Substantia nigra (tissue), 51 donors: ENCODE measurements at places on chromosomes 1 and 21.

DNA sequence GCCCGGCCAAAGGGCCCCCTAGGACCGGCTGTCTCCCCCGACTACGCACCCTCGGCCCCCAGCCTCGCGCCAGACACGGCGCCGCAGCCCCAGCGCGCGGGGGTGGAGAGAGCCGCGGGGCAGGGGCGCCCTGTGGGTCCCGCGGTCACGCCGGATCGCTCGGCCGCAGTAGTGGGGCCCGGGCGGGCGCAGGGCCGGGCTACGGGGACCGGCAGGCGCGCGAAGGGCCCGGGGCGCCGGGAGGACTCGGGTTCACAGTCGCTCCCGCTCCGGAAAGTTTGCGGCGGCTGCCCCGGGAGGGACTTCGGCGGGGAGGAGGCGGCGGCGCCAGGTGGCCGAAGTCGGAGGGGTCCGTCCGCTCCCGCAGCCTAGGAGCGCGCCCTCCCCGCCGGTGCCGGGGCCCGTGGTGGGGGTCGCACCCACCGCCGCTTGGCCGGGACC is 7.1 kb upstream of the ZNF669 start:
- no peak for DNase-seq

GRCh38 chr1:9822897-9823692 is 670 bp downstream of the CLSTN1 start:
- no peak for DNase-seq

DNA sequence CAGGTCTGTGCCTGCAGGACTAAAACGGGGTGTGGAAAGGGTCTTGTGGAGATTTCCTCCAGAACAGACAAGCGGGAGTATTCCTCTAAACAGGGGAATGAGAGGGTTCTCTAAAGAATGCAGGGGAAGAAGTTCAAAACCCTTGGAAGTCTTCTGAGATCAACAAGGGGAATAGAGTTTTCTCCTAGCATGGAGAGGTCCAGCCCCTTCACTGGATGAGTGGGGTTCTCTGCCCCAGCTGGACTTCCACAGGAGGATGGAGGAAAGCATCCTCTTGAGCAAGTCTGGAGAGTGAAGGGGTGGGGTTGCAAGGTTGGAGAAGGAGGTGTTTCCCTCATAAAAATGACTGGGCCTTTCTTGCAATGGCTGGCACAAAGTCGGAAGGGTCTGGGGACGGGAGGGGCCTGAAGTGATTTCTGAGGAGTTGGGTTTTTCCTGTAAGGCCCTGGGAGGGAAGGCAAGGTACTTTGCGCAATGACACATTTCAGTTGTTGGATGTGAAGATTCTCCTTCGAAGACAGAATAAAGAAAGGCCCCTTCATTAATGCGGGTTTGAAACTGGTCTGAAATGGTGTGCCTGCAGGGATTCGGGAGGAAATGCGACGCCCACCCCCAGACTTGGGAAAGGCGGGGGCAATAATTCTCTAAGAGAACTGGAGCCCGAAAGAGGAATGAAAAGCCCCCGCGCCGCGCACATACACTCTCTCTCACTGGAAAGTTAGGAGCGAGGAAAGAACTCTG is 884 bp downstream of the SPATA6 start:
- DNase-seq = no peak

- DNase-seq = no peak
Measured at GRCh38 chr1:114435088-114435715, 75.8 kb downstream of the TRIM33 start.

DNA sequence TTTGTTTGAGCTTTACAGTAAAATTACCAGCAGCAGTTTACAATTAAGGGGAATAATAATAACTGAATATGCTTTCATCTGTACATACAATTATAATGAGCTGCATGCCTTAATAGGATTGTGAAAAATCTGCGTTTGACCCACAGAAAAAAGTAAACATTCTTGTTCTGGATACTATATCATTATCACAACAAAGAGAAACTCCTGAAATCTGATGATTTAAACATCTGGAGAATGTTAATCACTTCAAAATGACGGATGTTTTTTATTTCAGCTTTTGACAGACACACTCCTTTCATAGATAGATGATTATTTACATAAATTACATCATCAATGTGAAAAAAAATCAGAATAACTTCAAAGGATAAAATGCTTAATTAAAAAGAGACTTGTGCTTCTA is 58.5 kb downstream of the TYW3 start:
- no peak for DNase-seq

DNA sequence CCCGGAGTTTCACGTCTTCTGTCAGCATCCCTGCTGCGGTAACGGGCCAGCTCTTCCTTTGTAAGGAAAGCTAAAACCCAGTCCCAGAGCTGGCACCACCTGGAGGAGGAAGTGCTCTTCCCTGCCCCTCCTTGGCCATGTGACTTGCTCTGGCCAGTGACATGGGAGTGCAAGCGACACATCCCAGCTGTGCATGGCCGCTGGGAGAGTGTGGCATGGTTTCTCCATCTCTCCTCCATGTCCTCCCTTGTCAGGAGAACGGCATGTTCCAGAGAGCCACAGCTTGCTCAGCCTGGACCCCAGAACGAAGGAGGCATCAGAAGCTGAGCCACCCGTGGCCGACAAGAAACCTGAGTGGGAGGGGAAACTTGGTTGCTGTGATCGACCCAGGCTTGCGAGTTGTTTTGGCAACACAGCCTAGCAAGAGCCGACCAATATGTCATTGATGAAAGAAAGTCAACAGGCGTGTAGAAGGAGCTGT is 2.7 kb upstream of the PRXL2B start:
- no peak for DNase-seq

DNA sequence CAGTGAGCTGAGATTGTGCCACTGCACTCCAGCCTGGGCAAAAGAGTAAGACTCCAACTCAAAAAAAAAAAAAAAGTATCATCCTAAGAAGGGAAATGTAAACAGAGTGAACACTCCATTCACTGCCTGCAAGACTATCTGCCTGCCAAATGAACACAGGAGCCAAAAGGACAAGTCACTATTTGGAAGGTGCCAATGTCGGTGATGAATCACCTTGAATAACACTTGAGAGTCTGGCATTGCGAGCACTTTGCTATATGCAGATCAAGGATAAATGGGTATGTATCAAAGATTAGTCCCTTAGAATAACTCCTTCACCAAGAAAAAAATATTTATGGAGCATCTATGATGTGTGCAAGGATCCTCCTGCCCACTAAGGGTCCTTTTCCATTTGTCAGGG is 6.6 kb downstream of the UBR4 start:
- DNase-seq = no peak

- no peak for DNase-seq
Measured at GRCh38 chr1:29453502-29454240, 217.3 kb downstream of the PTPRU start.

DNA sequence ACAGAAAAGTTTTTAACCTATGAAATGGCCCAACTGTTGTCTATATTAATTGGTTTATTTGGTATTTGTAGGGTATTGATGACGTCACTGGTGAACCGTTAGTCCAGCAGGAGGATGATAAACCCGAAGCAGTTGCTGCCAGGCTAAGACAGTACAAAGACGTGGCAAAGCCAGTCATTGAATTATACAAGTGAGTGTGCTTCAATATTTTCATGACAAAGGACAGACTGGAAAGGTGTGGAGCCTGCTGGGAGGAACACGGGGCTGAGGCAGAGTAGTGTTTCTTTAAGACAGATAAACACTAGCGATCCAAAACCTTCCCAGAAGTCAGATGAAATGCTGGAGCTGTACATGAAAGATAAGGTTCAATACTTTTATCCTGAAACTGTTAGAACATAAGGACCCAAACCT is 76.7 kb downstream of the AK4 start:
- DNase-seq = no peak

- no peak for DNase-seq
Measured at GRCh38 chr1:6652986-6653385, 28.3 kb downstream of the THAP3 start.

- DNase-seq = no peak
Measured at GRCh38 chr1:20597650-20598049, 8.8 kb downstream of the CDA start.

DNA sequence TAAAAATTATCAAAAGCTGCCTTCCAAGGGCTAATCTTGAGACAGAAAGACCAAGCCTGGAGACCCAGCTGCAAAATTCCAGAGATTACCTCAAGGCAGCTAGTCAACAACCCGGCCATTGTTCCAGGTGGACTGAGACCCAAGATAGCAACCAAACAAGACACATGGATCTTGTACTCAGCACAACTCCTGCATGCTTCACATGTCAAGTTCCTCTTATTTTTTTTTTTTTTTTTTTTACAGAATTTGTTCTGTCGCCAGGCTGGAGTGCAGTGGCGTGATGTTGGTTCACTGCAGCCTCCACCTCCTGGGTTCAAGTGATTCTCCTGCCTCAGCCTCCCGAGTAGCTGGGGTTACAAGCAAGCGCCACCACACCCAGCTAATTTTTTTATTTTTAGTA is 40.1 kb downstream of the CD2 start:
- no peak for DNase-seq

DNA sequence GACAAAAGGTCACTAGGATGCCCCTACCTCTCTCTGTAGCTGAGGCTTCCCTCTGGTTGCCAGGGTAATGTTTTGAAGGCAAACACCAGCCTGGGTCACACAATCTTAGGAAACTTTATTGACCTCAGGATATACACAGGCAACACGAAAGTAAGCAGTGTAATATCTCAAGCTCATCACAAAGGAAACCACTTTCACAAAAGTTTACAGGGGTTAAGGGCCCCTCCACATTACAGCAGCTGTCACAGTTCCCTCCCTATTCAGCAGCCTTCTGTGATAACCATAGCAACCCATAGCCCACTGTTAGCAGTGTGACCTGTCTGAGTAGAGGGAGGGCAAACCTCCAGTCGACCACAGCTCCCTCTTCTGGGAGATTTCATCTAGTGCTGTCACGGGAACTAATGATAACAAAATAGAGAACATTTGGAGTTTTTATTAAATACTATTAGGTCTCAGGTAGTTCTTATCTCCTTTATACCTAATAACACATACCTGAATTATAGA is 149.8 kb downstream of the PTPRC start:
- DNase-seq = no peak

DNA sequence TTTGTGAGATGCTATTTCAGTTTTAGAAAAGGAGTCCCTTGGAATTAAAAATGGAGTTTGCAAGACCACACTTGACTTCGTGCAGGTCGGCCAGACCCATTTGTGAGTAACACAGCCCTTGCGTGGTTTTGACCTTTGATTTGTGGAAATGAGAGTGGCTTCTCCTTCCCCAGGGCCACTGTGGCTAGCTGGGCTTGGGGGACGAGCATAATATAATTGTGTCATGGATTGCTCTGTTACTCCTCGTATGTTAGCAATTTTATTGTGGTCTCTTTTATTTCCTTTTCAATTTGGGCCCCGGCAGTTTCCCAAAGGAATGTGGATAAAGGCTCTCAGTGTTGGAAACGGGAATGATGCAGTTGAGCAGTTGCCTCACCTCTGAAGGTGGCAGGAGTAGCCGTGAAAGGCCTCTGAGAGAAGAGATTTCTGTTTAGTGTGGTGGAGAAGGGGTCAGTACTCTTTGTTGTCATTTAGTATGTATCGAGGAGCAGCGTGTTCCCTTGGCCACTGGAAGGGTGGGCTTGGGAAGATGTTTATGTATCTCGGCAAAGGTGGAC is 194.6 kb downstream of the PBX1 start:
- DNase-seq = no peak

- no peak for DNase-seq
Measured at GRCh38 chr21:29125191-29125590, 5.3 kb upstream of the MAP3K7CL start.

- no peak for DNase-seq
Measured at GRCh38 chr1:160359559-160360226, 7.2 kb upstream of the NHLH1 start.

GRCh38 chr1:93605026-93605568 is 76.5 kb downstream of the BCAR3 start:
- DNase-seq = no peak

DNA sequence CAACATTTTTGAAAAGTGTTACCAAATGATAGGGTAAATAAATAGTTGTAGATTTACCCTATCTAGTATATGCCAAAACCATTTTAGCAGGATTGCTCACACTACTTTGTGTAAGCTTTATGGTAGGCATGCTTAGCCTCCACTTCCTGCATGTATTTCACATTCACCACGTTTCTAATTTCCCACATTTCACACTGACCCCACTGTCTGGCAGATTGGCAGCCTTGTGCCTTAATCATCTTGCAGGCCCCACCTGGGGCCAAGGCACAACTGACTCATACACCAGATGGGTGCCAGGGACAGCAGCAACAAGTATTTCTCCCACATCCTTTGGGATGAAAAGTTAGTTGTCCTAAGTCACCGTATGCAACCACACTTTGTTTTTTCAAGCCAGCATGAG is 21.2 kb upstream of the CENPF start:
- DNase-seq = no peak

GRCh38 chr1:234662148-234662547 is 52.2 kb upstream of the IRF2BP2 start:
- DNase-seq = no peak

GRCh38 chr1:236535662-236536161 is 11.9 kb downstream of the LGALS8 start:
- DNase-seq = no peak

DNA sequence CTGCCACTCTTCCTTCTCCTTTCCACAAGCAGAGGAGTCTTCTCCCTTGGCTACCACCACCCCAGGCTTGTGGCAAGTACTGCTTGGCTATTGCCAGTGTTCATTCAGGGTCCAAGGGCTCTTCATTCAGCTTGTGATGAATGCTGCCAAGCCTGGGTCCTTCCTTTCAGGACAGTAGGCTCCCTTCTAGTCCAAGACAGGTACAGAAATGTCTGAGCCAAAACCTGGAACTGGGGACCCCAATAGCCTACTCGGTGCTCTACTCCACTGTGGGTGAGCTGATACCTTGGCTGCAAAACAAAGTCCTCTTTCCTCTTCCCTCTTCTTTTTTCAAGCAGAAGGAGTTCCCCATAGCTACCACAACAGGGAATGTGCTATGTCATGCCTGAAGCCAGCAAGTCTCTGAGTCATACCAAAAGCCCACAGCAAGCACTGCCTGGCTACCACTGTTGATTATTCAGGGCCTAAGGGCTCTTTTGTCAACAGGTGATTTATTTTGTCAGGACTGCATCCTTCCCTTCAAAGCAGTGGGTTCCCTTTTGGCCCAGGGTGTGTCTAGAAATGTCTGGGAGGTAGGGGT is 268.9 kb downstream of the HHAT start:
- no peak for DNase-seq

- DNase-seq = no peak
Measured at GRCh38 chr1:56404066-56404465, 175.3 kb downstream of the PLPP3 start.

DNA sequence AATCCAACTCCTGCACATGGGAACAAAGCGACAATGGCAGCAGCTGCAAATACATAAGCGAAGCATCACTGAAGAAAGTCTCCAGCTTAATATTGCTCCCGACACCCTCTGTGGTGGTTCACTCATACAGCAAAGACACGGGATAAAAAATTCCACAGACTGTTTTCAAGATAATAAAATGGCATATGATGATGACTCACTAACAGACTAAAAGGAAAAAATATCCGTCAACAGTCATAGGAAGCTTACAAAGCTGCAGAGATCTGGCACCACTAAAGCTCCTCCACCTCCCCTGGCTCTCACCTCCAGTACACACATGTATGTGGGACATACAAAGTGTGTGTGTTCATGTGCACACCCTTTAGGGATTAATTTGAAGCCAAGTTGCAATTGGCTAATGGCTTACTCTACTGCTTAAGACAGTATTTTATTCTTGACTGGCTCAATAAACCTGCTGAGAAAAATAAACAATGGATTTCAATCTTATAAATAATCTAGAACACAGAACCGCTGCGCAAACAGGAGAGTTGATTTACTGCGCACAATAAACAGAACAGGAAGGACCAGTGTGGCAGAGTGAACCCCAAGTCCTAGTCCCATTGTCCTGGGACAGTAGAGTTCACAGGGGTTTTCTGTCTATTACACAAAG is 94.4 kb downstream of the SLC45A1 start:
- no peak for DNase-seq

- no peak for DNase-seq
Measured at GRCh38 chr1:15948091-15948591, 27.8 kb downstream of the ZBTB17 start.
